T-helper 17 cell (primary cell): ENCODE measurements at places on chromosomes 12 and 14.

DNA sequence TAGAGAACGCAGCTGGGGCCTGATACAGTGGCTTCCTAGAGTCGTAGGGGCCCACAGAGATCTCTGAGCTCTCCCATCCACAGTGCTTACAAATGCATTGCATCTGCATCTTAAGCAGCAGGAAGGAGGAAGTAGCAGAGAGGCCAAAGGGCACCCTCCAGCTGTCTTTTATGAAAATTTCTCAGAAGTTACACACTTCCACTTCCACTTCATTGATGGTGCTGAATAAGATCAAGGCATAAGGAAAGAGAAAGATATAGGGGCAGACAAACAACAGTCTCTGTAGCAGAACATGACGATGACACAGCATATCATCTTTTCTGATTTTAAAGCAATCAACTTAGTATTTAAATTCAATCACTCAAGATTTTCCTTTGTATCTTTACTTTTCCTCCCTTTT is 51.6 kb upstream of the ABCC9 start:
- no peak for DNase-seq

GRCh38 chr14:71331403-71331802 is 424.1 kb downstream of the PCNX1 start:
- no peak for DNase-seq

- DNase-seq, result peak; percentile 38
Observed at GRCh38 chr12:51269174-51270066, 795 bp downstream of the SMAGP start.

DNA sequence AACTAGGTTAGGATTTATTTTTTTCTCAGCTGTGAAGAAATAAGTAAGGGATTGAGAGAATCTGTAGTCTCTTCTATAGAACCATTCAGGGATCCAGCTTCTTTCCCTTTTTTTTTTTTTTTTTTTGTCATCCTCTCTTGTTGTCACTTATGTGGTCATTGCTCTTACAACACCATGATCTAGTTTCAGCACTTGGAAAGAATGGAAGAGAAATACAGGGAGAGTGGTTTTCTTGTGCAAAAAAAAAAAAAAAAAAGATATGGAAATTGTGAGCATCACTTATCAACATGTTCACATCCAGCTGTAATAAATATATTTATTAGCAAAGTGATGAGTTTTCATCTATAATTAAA is 599.3 kb downstream of the SLC6A15 start:
- no peak for DNase-seq

GRCh38 chr12:123050331-123050831 is 69.9 kb downstream of the ARL6IP4 start:
- no peak for DNase-seq

DNA sequence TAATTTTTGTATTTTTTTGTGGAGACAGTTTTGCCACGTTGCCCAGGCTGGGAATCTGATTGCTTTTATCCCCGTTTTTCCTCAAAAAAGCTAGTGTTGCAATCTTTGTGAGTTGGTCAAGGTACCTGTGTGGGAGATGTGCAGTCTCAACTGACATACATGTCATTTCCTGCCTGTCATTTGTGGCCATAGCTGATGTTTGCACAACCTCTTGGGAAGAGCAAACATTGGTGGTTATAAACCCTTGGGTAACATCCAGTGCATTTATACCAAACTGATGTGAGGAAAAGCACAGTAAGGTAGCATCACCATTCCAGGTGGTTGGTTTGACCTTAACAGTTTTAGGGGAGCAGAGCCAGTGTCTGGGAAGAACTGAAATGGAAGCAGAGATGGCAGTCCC is 54.7 kb downstream of the ATG14 start:
- no peak for DNase-seq

DNA sequence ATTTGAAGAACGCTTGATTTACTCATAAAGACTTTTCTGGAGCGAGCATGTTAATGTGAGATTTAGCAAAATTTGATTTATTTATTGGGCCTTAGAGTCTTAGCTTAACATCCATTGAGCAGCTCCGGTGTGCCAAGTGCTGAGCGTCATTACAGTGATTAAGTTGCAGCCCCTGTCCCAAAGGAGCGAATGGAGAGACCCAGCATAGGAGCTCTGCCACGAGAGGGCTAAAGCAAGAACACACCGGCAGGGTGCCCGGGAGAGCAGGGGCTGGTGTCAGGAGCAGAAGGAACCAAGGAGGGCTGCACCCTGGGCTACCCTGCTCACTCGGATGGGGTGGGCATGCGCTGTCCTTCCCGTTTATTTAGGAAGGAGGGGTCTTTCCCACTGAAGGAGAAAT is 50.6 kb downstream of the PPP2R5C start:
- no peak for DNase-seq

DNA sequence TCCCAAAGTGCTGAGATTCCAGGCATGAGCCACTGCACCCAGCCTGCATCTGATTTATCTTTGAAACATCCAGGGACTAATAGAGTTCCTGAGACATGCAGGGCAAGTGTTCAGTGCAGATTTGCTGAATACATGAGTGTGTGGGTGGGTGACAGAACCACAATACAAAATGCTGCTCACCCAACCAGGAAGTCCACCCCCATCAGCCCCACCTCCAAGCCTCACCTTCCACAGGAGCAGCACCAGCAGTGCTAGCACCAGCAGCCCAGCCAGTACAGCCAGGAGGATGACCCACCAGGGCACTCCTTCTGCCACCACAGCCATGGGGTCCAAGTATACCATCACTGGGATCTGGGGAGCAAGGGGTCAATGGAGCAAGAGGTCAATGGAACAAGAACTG is 20.0 kb downstream of the ITGA7 start:
- DNase-seq, result no peak

GRCh38 chr14:101118746-101119591 is 215.4 kb upstream of the RTL1 start:
- no peak for DNase-seq

GRCh38 chr14:68594737-68595380 is 198.0 kb downstream of the ZFP36L1 start:
- DNase-seq, result no peak

GRCh38 chr14:99274346-99275221 is 2.6 kb upstream of the BCL11B start:
- no peak for DNase-seq

- DNase-seq, result no peak
Observed at GRCh38 chr14:69789118-69789640, 7.9 kb downstream of the SLC10A1 start.

GRCh38 chr14:100747021-100747586 is 20.4 kb downstream of the DLK1 start:
- no peak for DNase-seq

- DNase-seq, result no peak
Observed at GRCh38 chr14:61076556-61076955, 95.5 kb downstream of the SLC38A6 start.

GRCh38 chr12:18998343-18999261 is 130.9 kb upstream of the PLEKHA5 start:
- DNase-seq, result no peak

DNA sequence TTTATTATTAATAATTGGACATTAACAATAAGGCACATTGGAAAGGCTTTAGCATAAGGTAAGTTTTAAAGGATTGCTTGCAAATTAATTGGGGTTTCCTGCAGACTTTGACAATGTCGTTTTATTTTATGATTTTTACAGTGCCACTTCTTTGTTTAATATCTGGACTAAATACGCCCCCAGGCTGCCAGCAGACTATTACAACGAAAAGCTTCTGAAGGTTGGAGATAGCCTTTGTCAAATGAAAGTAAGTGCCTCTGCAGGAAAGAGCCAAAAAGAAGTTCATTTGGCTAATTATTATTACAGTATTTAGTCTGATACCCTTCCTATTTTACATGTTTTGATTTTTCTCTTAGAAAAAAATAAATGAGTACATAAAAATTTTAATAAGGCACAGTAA is 11.3 kb downstream of the CFAP54 start:
- DNase-seq, result no peak

GRCh38 chr12:93883436-93884154 is 206.4 kb downstream of the CRADD start:
- no peak for DNase-seq

DNA sequence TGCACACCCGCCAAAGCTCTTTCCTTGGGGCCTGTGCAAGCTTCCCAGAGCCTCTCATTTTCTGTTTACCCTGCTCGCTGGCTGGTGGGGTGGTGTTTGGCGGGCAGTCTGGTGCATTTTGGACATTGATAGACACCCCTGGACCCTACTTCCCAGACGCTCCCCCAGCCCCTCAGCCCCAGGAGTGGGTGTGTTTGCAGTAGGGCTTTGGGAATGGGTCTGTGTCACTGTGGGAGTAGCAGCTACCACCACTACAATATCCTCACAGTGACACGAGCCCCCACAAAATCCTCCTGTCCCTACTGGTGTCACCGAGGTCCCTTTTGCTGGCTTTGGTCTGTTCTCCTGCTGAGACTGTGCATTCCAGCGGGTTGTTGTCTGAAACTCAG is 371.3 kb downstream of the TMEM121 start:
- DNase-seq, result no peak

DNA sequence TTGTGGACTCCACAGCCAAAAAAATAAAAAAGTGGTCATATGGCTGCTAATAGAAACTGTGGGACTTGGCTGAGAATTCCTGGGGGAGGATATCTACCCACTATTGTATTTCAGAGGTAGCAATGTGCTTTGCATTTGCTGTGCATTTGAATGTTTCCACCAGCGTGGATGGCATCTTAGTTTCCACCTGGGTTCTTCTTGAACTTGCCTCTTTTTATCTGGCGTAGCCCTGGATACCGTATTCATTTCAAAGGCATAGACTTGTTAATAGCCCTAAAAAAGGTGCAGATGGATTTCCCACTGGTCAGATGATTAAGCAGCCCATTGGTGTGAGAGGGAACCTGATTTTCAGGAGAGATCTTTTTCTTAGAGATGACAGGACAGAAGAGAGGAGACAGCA is 1.9 kb upstream of the MYF5 start:
- DNase-seq, result no peak

GRCh38 chr14:96091149-96091693 is 52.1 kb downstream of the C14orf132 start:
- DNase-seq, result no peak

DNA sequence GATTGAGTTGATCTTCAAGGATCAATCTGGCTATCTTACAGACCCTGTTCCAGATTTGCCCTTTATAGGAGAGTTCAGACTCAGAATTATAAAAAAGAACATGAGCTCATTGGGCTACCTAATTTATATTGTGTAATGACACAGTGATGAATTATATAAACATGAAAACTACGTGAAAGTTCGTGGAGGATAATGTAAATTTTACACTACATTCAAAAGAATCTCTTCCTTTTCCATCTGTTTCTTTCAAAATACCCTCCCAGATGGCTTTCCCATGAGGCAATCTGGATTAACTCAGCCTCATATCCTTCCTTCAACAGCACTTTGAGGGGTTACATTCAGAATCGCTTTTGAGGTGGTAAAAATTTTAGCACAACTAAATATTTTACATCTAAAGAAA is 129.3 kb downstream of the HMGA2 start:
- no peak for DNase-seq

- no peak for DNase-seq
Observed at GRCh38 chr14:79256380-79256779, 954.9 kb downstream of the DIO2 start.

- DNase-seq, result no peak
Observed at GRCh38 chr12:1820191-1820895, at the start of gene LRTM2. LRTM2 (plus strand) TSS chr12:1820565; CDS start chr12:1828149, 7,584 bp downstream.

DNA sequence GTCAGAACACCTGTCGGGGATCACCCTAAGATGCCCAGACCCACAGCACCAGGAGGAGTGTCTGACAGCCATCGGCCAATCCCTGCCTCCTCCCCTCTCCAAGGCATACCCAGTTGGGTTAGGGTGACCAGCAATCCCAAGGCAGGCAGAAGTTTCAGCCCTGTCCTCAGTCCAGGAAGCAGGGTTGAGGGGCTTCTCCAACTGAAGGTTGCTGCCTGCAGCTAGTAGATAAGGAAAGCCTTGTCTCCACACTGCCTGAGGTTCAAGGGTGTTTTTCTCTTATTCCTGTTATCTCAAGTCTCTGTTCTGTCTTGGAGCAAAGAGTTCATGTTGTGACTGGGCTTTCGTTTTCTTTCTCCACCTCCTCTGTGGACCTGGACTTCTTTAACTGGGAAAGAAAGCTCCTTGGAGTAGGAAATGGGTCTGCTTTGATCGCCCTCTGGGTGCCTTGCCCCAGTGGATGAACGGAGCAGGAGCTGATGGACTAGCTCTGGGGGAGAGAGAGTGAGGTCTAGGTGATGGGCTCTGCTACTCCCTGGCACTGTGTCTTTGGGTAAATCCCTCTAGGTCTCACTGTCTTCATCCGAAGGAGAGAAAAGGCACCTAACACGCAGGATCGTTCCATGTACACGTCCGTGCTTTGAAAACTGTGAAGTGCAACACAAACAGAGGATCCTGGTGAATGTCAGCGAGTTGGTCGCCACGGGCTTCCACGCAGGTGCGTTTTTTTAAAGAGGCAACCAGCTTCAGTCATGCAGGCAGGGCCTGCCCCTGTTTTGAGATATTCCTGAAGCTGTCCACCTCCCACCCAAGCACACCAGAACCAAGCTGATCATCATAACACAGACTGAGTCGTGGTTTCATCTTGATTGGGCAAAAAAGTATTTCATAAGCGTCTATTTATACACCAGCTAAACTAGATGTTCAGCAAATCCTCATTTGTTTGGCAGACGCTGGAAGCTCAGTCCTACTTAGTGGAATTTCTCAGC is 52.5 kb upstream of the FOXN3 start:
- DNase-seq, result no peak

DNA sequence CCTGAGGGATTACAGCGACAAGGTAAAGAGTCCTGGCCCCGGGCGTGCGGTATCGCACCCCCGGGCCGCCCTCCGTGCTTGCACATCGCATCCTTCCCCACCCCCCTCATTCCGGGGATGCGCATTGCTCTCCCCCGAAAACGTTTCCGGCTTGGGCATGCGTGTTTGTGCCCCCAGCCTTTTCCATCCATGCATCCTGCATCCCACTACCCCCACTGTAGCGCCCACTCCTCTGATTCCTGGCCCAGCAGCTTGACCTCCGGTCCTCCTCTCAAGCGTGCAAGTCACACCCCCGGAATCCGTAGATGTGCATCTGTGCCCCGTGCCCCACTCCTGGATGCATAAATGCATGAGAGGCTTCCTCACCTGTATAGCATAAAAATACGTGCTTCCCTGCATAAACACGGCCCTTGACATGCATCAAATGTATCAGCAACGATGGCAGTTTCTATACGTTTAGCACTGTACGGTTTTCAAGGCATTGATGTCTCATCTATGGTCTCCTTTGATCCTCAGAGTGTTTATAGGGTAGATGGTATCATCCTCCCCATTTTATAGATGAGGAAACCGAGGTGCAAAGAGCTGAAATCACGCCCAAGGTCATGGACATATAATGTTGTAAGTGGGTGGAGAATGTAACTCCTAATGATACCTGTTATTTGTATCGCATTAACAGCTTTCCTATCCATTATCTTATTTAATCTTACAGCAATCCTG is 484 bp downstream of the RIC8B start:
- no peak for DNase-seq

DNA sequence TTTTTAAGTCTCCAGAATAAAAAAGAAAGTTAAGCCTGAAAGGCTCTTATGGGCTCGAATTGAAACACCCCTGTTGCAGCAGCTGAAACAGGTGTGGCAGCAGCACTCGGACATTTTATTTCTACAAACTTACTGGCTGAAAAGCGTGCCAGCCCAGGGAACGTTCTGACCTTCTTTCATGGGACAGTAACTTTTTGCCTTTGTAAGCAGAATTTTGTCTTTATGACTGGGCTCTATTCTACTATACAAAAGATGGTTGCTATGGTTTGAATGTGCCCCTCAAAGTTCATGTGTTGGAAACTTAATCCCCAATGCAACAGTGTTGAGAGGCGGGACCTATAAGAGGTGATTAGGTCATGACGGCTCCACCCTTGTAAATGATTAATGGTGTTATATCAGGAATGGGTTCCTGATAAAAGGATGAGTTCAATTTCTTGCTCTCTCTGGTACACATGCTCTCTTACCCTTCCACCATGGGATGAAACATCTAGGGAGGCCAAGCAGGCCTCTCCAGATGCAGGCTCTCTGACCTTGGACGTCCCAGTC is 52.7 kb downstream of the PELI2 start:
- DNase-seq, result no peak
